NCI-H460 (cell line): ENCODE measurements at places on chromosomes 4 and X. TPM values are rescaled to one million over a fixed set of nuclear protein-coding genes. Genes with fewer than 3 reads are reported as not detected.

The PUDP gene
- 8.2 and 9.8 TPM in 2 replicates for total RNA-seq

The ABCG2 gene
- 37.4 and 41.7 TPM in 2 replicates for total RNA-seq

The TCEANC gene
- total RNA-seq: 2.9 and 3.5 TPM in 2 replicates

The PLAC1 gene
- 0.52 and 0.62 TPM in 2 replicates for total RNA-seq

The MEPE gene
- not detected in 2 replicates for total RNA-seq

The GLRB gene
- total RNA-seq: 14.7 and 15.8 TPM in 2 replicates

The GRXCR1 gene
- total RNA-seq: not detected in 2 replicates

The TBX22 gene
- not detected in 2 replicates for total RNA-seq

The TMEM31 gene
- not detected in 2 replicates for total RNA-seq

The IRS4 gene
- not detected in 2 replicates for total RNA-seq

The TEX11 gene
- total RNA-seq: 0.12 and 0.42 TPM in 2 replicates

The ATOH1 gene
- not detected in 2 replicates for total RNA-seq

The IL15 gene
- 4.6 and 5.9 TPM in 2 replicates for total RNA-seq

The F11 gene
- total RNA-seq: not detected in 2 replicates

The SORBS2 gene
- 22.0 and 23.8 TPM in 2 replicates for total RNA-seq

The GPR119 gene
- total RNA-seq: not detected in 2 replicates

The IL9R gene
- total RNA-seq: 0.59 TPM in 1 of 2 replicates, not detected in the other

The ARSH gene
- total RNA-seq: not detected in 2 replicates

The AFAP1 gene
- total RNA-seq: 29.8 and 31.2 TPM in 2 replicates

The PDLIM3 gene
- 7.8 and 10.9 TPM in 2 replicates for total RNA-seq

The ABCE1 gene
- total RNA-seq: 183 and 185 TPM in 2 replicates

The PABPC5 gene
- not detected in 2 replicates for total RNA-seq

The APELA gene
- total RNA-seq: not detected in 2 replicates

The CENPVL2 gene
- not detected in 2 replicates for total RNA-seq

The SMR3B gene
- not detected in 2 replicates for total RNA-seq

The BCOR gene
- total RNA-seq: 21.1 and 25.9 TPM in 2 replicates

The PNMA6F gene
- total RNA-seq: not detected in 2 replicates

The ARMCX1 gene
- total RNA-seq: 0.05 TPM in 1 of 2 replicates, not detected in the other

The ZAR1 gene
- total RNA-seq: not detected in 2 replicates

The CLDN34 gene
- total RNA-seq: not detected in 2 replicates

The GIMD1 gene
- total RNA-seq: not detected in 2 replicates

The CABS1 gene
- not detected in 2 replicates for total RNA-seq

The FAM114A1 gene
- 41.4 and 46.8 TPM in 2 replicates for total RNA-seq

The KIT gene
- total RNA-seq: not detected in 2 replicates

The ZNF711 gene
- 15.8 and 17.9 TPM in 2 replicates for total RNA-seq

The LONRF3 gene
- total RNA-seq: 9.1 and 11.8 TPM in 2 replicates

The ACSL4 gene
- total RNA-seq: 58.4 and 64.4 TPM in 2 replicates

The OFD1 gene
- total RNA-seq: 19.9 and 26.6 TPM in 2 replicates

The DMRTC1 gene
- not detected in 2 replicates for total RNA-seq

The TMSB15A gene
- 0.42 TPM in 1 of 2 replicates, not detected in the other for total RNA-seq

The MTTP gene
- 0.05 TPM in 1 of 2 replicates, not detected in the other for total RNA-seq

The F8A3 gene
- 0.30 and 1.0 TPM in 2 replicates for total RNA-seq

The HPSE gene
- total RNA-seq: 4.4 and 4.8 TPM in 2 replicates

The MAMLD1 gene
- total RNA-seq: 0.72 and 0.74 TPM in 2 replicates

The NSUN7 gene
- not detected in 2 replicates for total RNA-seq

The NSD2 gene
- 45.4 and 50.6 TPM in 2 replicates for total RNA-seq

The UGT2B28 gene
- total RNA-seq: not detected in 2 replicates

The MAGEA4 gene
- not detected in 2 replicates for total RNA-seq

The GYG2 gene
- 6.8 and 9.7 TPM in 2 replicates for total RNA-seq

The GPR82 gene
- not detected in 2 replicates for total RNA-seq

The TLR2 gene
- total RNA-seq: 0.10 and 0.14 TPM in 2 replicates

The SYP gene
- 0.89 and 0.92 TPM in 2 replicates for total RNA-seq

The JCHAIN gene
- total RNA-seq: not detected in 2 replicates

The NCAPG gene
- total RNA-seq: 44.1 and 44.2 TPM in 2 replicates

The WDFY3 gene
- total RNA-seq: 25.7 and 31.8 TPM in 2 replicates

The SUPT20HL1 gene
- not detected in 2 replicates for total RNA-seq

The TEX13C gene
- not detected in 2 replicates for total RNA-seq
